ENCODE measurements at places on chromosomes 13 and 19.

- no peak for DNase-seq
Observed at GRCh38 chr13:44523146-44524015, 52.7 kb downstream of the TSC22D1 start.

GRCh38 chr19:45097776-45098520 lies 5.0 kb downstream of the PPP1R37 start:
- no peak for DNase-seq

DNA sequence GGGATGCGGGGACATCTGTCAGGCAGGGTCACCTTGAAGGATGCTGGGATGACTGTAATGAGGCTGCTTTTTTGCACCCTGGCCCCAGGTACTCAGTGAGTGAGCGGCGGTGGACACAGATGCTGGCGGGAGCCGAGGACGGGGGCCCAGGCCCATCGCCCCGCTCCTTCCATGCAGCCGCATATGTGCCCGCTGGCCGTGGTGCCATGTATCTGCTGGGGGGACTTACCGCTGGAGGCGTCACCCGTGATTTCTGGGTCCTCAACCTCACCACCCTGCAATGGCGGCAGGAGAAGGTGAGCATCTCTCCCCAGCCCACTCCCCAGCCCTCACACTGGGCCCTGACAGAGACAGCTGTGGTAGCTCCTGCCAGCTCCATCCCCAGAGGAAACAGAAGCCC lies 31.3 kb downstream of the MEGF8 start:
- DNase-seq = no peak

GRCh38 chr13:72521940-72522661 lies 205.3 kb downstream of the MZT1 start:
- no peak for DNase-seq

DNA sequence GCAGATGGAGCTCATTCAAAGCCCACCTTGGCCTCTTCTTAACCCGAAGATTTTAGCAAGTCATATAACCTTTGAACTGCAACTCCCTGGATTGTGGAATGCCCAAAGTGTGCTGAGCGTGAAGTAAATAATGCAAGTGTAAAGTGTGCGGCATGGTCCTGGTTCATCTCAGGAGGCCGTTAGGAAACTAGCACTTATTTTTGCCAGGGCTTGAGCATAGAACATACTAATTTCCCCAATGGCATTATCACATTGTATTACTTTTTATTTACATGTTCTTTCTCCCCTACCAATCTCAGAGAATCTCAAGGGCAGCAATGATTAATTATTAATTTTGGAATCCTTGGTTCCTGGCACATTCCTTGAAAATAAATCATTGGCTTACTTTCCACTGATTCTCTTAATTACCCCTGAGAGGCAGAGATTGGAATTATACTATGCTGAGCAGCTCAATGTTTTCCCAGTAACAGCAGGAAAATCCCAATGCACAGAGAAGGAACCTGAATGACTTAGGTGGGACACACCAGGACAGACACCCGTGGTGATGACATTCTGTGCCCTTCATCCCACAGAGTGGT lies 128.8 kb upstream of the GJB6 start:
- no peak for DNase-seq

- DNase-seq = no peak
Observed at GRCh38 chr13:80605011-80605410, 264.1 kb upstream of the SPRY2 start.

DNA sequence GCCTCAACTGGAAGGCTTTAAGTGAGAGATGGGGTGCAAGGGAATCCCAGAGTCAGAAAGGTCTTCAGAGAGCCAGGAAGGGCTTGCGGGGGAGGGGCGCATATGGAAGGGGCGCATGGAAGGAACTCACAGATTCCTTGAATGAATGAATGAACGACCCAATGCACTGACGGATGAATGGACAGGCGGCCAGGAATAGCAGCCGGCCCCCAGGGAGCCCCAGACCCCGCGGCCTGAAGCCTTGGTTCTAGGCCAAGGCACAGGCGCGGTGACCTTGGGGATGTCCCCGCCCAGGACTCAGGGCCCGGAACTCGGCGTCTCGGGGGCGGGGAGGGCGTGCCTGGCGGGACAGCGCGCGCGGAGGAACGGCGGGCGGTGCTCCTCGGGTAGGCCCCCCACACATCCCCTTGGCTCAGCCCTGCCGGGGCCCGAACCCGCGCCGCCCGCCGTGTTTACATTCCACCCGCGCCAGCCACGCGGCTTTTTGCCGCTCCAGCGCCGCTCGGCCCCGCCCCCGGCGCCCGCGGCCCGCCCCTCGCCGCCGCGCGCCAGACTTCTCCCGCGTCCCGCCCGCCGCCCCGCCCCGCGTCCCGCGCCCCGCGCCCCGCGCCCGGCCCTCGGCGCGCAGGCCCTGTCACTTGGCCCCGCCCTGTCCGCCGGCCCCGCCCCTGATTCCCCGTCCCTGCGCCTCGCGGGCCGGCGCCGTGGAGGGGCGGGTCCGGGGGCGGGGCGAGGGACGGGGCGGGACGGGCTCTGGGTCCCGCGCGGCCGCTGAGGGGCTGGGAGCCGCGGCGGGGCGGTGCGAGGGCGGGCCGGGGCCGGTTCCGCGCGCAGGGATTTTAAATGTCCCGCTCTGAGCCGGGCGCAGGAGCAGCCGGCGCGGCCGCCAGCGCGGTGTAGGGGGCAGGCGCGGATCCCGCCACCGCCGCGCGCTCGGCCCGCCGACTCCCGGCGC lies at the start of gene CCNE1:
Gene CCNE1, plus strand, starts transcription at position 867 of the 955 bp plus-strand sequence. CDS start 565 bp downstream, outside the sequence.
- DNase-seq = peak; percentile 95

- no peak for DNase-seq
Observed at GRCh38 chr13:49997955-49998354, 1.1 kb downstream of the TRIM13 start.

DNA sequence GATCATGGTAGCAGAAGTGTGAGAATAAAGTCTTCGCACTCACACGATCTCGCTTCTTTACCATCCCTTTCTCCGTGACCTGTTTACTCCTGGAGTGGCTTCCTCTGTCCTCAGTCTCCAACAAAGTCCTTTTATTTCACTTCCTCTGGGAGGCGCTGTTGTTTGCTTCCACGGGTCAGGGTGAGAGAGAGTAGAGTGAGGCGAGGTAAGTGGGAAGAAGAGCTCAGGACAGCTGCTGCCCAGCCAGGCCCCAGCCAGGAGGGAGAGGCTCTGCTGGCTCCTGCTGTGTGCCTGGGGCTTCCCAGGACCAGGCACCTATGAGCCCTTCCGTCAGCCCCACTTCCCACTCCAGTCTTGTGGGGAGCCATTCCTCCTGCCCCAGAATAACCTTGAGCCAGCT lies 242.1 kb downstream of the FGF9 start:
- DNase-seq = peak; percentile 5

DNA sequence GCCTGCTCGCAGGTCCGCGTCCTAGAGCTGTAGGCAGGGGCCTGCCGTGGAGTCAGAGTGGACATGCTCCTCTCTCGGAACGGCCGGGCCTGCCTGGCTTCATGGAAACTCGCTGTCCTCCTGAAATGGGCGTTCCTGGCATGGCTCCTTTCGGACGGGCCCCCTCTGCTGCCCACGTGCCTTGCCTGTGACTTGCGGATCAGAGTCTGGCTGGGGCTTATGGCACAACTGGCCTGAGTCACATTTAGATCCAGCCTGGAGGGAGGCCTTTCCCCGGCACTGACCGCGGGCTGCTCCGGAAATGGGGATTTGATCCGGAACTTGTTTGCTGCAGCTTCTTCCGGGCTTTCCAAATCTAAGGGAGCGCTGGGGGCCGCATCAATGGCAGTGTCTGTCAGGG lies 28.1 kb downstream of the THSD1 start:
- DNase-seq = no peak

All from CD4-positive, alpha-beta T cell treated with Interleukin-21 for 1 hour (primary cell).